ENCODE measurements at places on chromosomes 16 and 17.
A peak's percentile ranks its signal among the peaks of the same experiment; 100 is the strongest.

DNA sequence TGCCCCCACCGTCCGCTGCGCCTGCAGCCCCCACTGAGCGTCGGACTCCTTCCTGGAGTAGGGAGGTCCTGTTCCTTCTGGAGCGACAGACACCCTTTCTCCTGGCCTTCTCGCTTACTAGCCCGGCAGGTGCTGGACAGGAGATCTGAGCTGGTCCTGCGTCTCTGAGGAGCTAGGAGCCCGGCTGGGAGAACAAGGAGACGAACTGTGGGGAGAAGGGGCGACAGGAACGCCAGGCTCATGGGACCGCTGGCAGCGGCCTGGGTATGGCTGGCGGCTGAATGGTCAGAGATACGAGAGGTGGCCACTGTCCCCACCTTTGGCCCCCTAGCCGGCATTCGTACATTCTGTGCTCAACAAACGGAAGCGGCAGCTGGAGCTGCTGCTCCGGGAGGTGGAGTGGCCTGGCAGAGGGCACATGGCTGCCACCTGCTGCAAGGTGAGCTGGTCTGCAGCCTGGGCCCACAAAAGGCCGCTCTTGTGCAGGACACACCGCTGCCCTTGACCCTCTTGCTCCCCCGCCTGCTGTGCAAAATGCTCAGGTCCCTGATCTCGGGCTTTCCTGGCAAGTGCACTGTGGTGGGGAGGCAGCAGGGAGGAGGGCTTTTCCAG, 2066.7 kb downstream of the TP53TG3F start:
- no peak for DNase-seq

DNA sequence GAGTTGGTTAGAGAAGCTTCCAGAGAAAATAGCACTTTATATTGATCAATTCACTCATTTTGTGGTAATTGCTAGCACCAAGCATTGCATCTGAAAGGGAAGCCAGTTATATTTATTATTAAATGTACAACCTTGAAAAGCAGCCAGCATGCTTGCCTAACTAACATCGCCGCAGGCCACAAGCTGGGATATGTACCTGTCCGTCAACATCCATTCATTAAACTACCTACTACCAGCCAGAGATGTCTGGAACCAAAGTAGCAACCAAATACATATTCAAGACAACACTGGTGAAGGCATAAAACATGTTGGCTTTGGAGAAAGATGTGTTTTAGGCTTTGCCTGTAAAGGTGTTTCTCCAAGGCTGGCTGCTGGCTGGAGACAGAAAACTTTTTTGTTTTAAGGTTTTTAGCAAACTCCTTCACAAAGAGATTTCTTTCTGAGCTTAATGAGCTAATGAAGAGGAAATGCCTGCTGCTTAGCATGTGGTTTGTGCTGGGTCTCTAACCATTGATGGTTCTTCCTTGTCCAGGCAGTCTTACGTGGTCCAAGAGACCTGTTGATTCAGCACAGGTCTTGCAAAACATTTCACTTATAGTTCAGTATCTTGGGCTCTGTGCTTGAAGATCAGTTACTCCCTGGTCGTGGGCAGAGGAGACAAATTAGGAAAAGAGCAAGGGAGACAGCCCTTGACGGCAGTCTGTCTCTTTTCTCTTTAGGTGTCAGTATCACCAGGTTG, 3.1 kb downstream of the ITPRIPL2 start:
- DNase-seq: no peak

GRCh38 chr17:20291853-20292252, 175.5 kb downstream of the LGALS9B start:
- DNase-seq: no peak

GRCh38 chr16:2015117-2015946, 4.3 kb upstream of the NPW start:
- no peak for DNase-seq

- no peak for DNase-seq
Measured at GRCh38 chr16:53960050-53960812, 256.3 kb downstream of the FTO start.

DNA sequence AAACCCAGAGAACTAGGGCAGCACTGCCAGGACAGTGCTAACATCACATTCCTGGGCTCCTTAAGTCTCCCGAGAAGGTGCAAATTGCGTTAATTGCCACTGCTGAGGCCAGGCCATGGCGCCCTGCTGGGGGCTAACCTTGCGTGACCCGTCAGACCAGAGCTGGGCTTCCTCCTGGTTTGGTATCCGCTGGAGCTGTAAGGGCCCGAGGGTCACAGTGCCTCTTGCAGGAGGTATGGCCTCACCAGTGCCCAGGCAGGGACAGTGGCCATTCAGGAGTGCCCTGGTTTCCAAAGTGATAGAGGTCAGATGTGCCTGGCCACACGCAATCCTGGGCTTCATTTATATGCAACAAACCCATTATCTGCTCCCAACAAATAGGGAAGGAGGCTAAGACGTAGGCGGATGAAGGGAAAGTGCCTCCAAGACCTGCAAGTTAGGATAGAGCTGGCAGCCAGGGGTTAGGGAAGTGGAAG, 17.7 kb upstream of the ADCY9 start:
- no peak for DNase-seq

GRCh38 chr16:88306860-88307545, 75.8 kb upstream of the ZNF469 start:
- DNase-seq: no peak

DNA sequence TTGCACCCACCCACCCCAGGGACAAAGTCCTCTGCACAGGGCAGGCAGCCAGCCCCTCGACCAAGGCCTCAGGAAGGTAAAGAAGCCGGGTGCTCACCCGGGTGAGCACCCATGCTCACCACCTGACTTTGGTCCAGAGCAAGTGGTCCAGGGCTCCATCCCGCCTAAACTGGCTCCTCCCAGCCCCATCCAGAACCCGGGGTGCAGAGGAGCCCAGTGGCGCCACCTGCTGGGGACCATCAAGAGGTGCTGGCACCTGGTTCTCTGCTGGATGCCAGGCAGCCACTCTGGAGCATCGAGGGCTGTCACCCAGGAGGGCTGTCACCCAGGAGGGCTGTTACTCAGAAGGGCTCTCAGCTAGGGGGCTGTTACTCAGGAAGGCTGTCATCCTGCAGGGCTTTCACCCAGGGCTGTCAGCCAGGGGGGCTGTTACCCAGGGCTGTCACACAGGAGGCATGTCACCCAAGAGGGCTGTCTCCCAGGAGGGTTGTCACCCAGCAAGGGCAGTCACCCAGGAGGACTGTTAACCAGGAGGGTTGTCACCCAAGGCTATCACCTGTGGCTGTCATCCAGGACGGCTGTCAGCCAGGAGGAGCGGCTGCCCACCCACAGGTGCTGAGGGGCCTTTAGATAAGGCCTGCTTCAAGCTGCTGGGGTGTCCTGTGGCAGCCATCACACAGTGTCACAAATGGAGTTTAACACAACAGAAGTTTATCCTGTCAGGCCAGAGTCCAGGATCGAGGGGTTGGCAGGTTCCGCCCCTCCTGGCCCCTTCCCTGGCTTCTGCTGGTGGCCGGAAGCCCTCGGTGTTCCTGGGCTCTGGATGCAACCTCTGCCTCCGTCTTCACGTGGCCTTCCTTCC, 98.5 kb downstream of the TNFRSF13B start:
- peak; percentile 16 for DNase-seq

DNA sequence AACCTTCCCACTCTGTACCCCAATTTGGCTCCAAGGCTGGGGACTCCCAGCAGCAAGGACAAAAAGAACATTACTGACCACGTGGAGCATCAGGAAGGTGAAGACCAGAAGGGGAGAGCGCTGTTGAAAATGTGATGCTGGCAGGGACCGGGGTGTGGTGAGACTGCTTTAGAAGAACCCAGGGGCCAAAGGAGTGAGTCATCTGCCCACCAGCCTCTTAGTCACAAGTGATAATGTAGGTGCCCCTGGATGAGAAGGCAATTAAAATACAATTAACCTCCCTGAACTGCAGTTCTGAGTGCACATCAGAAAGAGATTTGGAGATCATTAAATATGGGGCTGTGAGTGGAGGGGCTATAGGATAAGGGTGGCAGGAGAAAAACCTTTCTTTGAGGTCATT, 366.6 kb upstream of the CCL2 start:
- DNase-seq: no peak

DNA sequence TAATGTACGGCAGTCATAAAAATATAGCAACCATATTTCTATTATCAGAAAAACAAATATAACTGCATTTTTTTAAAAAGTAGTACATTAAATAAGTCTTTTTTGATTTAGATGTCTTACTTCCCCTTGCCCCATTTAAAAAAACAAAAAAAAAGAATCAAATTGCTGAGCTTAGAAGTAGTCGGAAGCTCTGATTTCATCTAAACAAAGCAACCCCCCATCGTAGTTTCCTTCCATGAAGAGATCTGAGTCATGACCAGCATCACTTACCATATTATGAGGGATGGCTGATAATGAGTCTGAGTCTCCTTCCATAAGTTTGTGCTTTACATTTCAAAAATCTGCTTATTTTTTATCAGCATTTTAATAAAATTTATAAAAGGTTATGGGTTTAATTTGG, 86.2 kb downstream of the ITFG1 start:
- DNase-seq: no peak

DNA sequence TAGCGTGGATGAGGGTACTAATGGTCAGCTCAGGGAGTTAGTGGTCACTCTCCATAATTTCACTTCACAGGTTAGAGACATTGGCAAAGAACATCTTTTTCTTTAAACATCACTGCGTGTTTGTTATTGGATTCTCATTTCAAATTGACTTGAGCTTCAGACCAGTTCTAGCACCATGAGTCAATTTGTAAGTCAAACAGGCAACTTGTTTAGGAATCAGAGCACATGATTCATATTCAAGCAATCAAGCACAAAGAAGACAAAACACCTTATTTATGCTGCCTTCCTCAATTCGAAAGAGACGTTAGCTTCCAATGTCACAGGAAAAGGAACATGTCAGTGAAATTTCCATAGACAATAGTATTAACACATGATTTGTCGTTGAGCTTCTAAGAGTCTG, 62.3 kb downstream of the HS3ST3A1 start:
- no peak for DNase-seq

DNA sequence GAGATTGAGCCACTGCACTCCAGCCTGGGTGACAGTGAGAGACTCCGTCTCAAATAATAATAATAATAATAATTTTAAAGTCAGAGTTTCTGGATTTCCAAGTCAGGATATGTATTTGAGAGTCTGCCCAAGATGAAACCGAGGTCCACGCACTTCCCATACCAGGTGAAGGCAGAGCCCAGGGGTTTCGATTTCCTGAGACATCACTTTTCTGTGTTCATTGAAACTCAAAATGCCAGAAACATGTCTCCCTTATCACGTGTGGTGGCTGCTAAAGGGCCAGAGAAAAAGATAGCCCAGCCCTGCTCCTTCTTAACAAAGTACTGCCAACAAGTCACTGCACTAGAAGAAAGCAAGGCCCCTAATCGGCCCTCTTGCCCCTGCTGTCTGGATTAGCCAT, 9.8 kb upstream of the RNF157 start:
- no peak for DNase-seq

GRCh38 chr16:87664792-87665191, 62.5 kb downstream of the JPH3 start:
- DNase-seq: no peak

GRCh38 chr17:43907998-43908721, 824 bp upstream of the MPP2 start:
- peak; percentile 47 for DNase-seq

DNA sequence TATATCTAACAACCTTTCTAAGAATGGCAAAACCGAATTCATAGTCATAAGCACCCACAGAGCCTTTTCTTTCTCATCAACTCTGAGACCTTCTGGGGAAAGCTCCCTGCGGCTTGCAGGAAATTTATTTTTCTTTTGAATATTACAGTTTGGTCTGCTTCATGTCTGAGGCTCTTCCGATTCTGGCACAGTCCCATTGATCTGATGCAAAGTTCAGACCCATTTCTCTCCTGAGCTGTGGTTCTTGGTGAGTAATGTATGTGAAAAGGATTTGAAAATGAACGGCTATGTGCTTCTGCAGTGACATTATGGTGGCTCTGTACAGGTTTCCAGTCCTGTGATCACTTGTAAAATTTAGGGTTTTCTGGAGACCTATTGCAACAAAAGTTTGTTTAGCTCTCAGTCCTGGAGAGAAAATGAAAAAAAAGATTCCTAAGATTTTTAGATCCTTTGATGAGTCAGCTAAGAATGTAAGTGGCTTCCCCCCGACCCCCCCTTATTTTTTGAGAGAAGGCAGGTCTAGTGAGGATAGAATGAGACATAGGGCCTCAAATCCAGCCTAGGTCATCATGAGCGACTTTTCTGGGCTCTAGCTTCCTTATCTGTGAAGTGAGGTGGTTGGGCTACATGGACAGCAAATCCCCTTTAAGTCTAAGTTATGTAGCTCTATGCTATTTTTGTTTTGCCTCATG, 4.6 kb downstream of the GAN start:
- DNase-seq: no peak

DNA sequence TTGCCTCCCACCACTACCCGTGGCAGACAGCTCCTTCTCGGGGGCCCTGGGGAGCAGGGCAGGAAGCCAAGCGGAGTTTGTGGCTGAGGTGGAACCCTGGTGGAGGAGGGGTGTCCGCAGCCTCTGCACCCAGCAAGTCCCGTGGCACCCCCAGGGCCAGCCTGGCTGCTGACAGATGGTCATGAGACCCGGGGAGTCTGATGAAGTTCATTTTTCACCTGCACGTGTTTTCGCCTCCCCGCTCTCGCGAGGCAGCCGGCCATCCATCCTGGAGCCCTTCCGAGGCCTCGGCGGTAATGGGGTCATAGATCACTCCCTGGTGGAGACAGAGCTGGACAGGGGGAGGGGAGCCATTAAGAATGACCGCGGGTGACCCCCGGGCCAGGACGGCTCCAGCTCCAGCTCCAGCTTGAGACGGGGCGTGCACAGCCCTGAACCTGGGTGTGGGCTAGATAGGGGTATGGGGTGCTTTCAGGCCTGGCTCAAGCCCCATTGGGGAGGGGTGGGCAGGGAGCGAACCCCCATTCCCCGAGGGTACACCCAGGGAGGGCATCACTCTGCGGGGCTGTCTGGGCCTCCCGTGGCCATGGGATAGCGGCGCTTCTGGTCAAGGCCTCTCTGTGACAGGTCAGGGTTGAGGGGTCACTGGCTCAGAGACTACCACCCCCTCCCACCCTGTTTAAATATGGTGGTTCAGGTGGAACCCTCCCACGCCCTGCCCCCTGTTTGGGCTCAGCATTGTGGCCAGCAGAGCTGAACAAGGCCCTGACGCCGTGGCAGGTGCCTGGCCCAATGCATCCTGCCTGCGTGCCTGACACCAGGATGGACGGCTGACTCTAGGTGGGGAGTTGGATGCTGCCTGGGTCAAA, 227.4 kb upstream of the GSE1 start:
- no peak for DNase-seq

- DNase-seq: no peak
Measured at GRCh38 chr16:84818989-84819643, 669 bp upstream of the CRISPLD2 start.

DNA sequence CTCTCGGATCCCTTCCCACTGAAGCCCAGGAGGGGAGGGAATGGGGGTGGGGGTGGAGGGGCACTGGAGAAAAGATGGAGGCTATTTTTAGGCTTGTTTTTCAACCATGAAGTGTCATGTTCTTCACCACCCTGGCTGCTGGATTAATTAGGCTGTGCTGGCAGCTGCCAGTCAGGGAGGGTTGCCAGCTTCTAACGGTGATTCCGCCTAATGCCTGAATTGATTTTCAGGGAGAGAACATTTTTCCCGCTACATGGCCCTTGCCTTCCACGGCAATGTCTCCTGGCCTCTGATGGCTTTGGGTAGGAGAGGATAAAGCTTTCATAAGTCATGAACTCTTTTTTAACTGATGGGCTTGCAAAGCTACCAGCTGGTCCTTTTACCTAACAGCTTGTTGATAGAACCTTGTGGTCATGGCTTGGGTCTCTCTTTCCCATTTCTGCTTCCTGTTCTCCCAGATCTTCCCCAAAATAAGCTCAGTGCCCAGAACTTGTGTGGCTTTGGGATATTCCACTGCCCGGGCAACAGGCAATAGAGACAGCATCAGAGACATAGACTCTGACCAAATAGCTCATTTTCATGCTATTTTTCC, 167.4 kb downstream of the PITPNC1 start:
- no peak for DNase-seq
